Activated CD4-positive, alpha-beta T cell treated with anti-CD3 and anti-CD28 coated beads for 36 hours (primary cell): ENCODE measurements at places on chromosomes 7 and 10.

GRCh38 chr7:91263384-91264045 lies 718 bp upstream of the FZD1 start:
- peaks cover 44% of the 10 kb centered on the region for H3K27me3 ChIP-seq
- DNase-seq = peak; percentile 13
- peak overlapping the region; percentile 73 for H3K4me3 ChIP-seq
- H3K4me1 ChIP-seq = peaks cover 8% of the 10 kb centered on the region

DNA sequence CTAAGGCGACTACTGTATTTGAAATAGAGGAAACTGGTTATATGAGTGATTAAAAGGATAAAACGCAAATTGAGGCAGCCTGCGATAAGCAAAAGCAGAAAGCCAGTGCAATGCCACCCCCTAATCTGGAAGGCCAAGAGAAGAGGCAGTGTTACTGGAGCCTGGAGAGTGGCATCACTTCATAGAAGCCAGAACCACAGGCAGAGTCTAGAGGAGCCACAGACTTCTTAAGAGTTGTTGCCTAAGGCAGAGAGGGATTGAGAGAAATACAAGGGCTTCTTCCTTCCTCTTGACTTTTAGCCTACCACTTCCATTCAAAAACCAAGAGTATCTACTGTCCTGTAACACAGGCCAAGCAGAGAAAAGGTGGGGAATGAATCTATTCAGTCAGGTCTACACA lies 94.9 kb upstream of the SKAP2 start:
- no peaks in the 10 kb centered on the region for H3K36me3 ChIP-seq
- H3K4me3 ChIP-seq = no peak overlapping the region
- peaks cover 6% of the 10 kb centered on the region for H3K27me3 ChIP-seq
- H3K4me1 ChIP-seq = no peaks in the 10 kb centered on the region
- DNase-seq = no peak
- no peak overlapping the region for H3K27ac ChIP-seq

GRCh38 chr10:14296065-14296709 lies 34.5 kb downstream of the FRMD4A start:
- H3K36me3 ChIP-seq = no peaks in the 10 kb centered on the region
- peaks cover 7% of the 10 kb centered on the region for H3K27me3 ChIP-seq
- no peak overlapping the region for H3K4me3 ChIP-seq
- DNase-seq = no peak
- no peak overlapping the region for H3K27ac ChIP-seq

DNA sequence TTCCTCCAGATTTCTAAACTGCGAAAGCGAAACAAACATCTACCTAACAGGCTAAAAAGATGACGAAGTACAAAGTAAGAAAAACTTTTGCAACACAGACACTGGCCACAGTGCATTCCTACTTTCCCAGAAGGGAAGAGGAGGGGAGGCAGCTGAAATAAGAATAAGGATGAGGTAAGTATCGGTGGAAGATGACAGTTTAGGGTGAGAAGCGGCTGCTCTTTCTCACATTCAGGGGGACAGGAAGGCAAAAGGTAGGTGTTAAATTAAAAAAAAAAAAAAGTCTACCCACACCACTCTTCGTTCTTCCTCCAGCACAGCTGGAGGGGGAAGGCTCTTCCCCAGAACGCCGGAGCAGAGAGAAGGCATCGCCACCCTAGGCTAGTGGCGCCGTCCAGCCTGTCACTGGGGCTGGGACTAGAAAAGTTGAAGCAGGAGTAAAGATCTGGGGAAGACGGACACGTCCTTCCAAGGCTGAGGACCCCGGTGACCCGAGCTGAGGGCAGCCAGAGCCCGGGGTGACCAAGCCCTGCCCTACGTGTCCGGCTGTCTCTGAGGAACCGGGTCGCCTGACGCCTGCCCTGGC lies 846 bp downstream of the DNAJC1 start:
- peak overlapping the region; percentile 94 for H3K4me3 ChIP-seq
- no peaks in the 10 kb centered on the region for H3K27me3 ChIP-seq
- DNase-seq = no peak
- peaks cover 3% of the 10 kb centered on the region for H3K36me3 ChIP-seq
- H3K4me1 ChIP-seq = peaks cover 29% of the 10 kb centered on the region

- peaks cover 10% of the 10 kb centered on the region for H3K4me1 ChIP-seq
- H3K36me3 ChIP-seq = peaks cover 6% of the 10 kb centered on the region
- no peak overlapping the region for H3K4me3 ChIP-seq
Observed at GRCh38 chr7:907158-907980, 31.0 kb downstream of the GET4 start.

DNA sequence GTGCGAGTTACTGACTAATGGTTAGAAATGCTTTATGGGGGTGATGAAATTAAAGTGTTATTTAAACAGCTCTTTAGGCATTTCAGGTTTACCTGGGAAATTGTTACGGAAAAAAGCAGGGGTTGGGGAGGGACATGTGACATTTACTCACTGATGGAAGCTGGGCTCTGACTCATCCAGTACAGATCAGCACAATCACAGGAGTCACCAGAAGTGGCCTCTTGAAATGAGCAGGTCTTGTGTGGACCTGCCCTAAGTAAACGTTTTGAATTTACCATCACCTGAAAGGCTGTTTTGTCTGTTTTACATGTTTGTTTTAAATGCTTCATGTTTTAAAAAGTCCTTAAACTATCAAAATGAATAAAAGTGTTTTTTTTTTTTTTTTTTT lies 2.3 kb downstream of the GLRX3 start:
- H3K27ac ChIP-seq = peak overlapping the region; percentile 81
- peak overlapping the region; percentile 84 for H3K4me3 ChIP-seq
- H3K4me1 ChIP-seq = peaks cover 57% of the 10 kb centered on the region
- H3K36me3 ChIP-seq = peaks cover 36% of the 10 kb centered on the region
- DNase-seq = peak; percentile 58

GRCh38 chr7:79787623-79788022 lies 334.2 kb upstream of the MAGI2 start:
- H3K27me3 ChIP-seq = no peaks in the 10 kb centered on the region
- DNase-seq = no peak
- no peaks in the 10 kb centered on the region for H3K4me1 ChIP-seq
- no peaks in the 10 kb centered on the region for H3K36me3 ChIP-seq
- no peak overlapping the region for H3K4me3 ChIP-seq
- no peak overlapping the region for H3K27ac ChIP-seq

GRCh38 chr7:90968871-90969270 lies 295.4 kb upstream of the FZD1 start:
- no peaks in the 10 kb centered on the region for H3K36me3 ChIP-seq
- H3K27ac ChIP-seq = no peak overlapping the region
- H3K27me3 ChIP-seq = no peaks in the 10 kb centered on the region

DNA sequence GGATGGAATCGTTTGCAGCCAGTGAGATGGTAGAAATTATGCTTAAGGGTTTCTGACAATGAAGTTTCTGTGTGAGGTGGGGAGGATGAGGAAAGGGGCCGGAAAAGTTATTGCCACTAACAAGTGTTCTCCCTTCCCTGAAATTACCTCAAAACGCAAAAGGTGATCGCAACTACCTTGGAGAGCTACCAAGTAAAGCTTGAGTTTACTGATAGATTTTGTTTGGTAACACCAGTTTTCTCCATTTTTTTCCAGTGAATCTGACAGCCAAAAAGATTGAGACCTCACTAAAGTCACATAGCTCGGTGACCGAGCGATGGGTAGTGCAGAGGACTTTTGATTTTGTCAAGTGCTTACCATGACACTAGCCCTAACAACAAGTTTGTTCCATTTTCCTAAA lies 1.6 kb downstream of the SUV39H2 start:
- H3K4me3 ChIP-seq = peak overlapping the region; percentile 97
- H3K36me3 ChIP-seq = peaks cover 19% of the 10 kb centered on the region
- H3K4me1 ChIP-seq = peaks cover 35% of the 10 kb centered on the region
- peak overlapping the region; percentile 90 for H3K27ac ChIP-seq

GRCh38 chr7:125644109-125644508 lies 714.5 kb upstream of the POT1 start:
- no peak overlapping the region for H3K27ac ChIP-seq
- no peaks in the 10 kb centered on the region for H3K27me3 ChIP-seq
- H3K36me3 ChIP-seq = no peaks in the 10 kb centered on the region
- DNase-seq = no peak

GRCh38 chr10:10830293-10830986 lies 187.2 kb upstream of the CELF2 start:
- H3K36me3 ChIP-seq = no peaks in the 10 kb centered on the region
- H3K4me1 ChIP-seq = no peaks in the 10 kb centered on the region
- H3K27ac ChIP-seq = no peak overlapping the region
- no peak for DNase-seq
- no peak overlapping the region for H3K4me3 ChIP-seq

- H3K4me1 ChIP-seq = peaks cover 8% of the 10 kb centered on the region
- H3K36me3 ChIP-seq = no peaks in the 10 kb centered on the region
- H3K4me3 ChIP-seq = no peak overlapping the region
- no peak for DNase-seq
- no peak overlapping the region for H3K27ac ChIP-seq
Observed at GRCh38 chr10:29798921-29799690, 164.3 kb upstream of the SVIL start.

- DNase-seq = no peak
- peak overlapping the region; percentile 61 for H3K27ac ChIP-seq
- no peaks in the 10 kb centered on the region for H3K27me3 ChIP-seq
- no peak overlapping the region for H3K4me3 ChIP-seq
- peaks cover 73% of the 10 kb centered on the region for H3K4me1 ChIP-seq
Observed at GRCh38 chr7:4690953-4691856, 9.1 kb downstream of the FOXK1 start.

DNA sequence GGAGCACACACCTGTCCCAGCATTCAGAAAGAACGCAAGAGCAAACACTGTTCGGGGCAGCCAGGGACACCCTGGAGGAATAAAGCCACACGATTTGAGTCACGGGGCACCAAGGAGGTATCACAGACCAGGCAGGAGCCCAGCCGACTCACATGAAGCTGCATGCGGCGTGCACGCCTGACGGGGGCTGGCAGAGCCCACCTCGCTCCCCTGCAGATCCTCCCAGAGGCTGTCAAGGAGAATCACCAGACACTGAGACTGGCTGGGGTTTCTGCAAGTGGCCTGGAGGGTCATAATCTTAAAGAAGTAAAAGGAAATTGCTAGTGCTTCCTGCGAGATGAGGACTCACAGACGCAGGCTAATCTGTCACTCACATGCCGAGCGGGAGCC lies 61.6 kb downstream of the TCERG1L start:
- H3K4me1 ChIP-seq = no peaks in the 10 kb centered on the region
- H3K27ac ChIP-seq = no peak overlapping the region
- no peak for DNase-seq
- peaks cover 3% of the 10 kb centered on the region for H3K27me3 ChIP-seq
- no peak overlapping the region for H3K4me3 ChIP-seq

GRCh38 chr7:121054925-121055324 lies 66.4 kb downstream of the CPED1 start:
- no peaks in the 10 kb centered on the region for H3K36me3 ChIP-seq
- H3K27ac ChIP-seq = no peak overlapping the region
- H3K4me3 ChIP-seq = no peak overlapping the region
- DNase-seq = no peak
- H3K27me3 ChIP-seq = peaks cover 2% of the 10 kb centered on the region
- H3K4me1 ChIP-seq = no peaks in the 10 kb centered on the region

DNA sequence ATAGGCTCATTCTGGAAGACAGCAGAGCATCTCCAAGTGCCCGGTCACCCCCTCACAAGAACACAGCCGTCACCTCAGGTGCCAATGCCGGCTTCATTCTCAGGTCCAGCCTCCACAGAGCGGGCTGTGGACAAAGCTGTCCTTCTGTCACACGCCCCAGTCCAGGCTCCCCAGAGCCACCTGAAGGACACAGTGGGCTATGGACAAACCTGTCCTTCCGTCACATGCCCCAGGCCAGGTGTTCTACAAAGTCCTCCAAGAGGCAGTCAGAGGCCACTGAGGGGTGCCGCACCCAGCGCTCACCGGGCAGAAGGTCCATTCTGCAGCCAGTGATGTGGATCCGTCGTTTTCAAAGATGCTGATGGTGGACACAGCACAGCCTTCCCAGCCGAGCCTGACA lies 173.2 kb upstream of the PPP2R2D start:
- no peak for DNase-seq
- no peak overlapping the region for H3K4me3 ChIP-seq
- H3K36me3 ChIP-seq = no peaks in the 10 kb centered on the region
- no peak overlapping the region for H3K27ac ChIP-seq
- H3K4me1 ChIP-seq = no peaks in the 10 kb centered on the region

GRCh38 chr7:148950806-148951205 lies 66.7 kb upstream of the EZH2 start:
- no peak overlapping the region for H3K4me3 ChIP-seq
- H3K27ac ChIP-seq = no peak overlapping the region
- DNase-seq = no peak
- no peaks in the 10 kb centered on the region for H3K36me3 ChIP-seq
- H3K4me1 ChIP-seq = no peaks in the 10 kb centered on the region

DNA sequence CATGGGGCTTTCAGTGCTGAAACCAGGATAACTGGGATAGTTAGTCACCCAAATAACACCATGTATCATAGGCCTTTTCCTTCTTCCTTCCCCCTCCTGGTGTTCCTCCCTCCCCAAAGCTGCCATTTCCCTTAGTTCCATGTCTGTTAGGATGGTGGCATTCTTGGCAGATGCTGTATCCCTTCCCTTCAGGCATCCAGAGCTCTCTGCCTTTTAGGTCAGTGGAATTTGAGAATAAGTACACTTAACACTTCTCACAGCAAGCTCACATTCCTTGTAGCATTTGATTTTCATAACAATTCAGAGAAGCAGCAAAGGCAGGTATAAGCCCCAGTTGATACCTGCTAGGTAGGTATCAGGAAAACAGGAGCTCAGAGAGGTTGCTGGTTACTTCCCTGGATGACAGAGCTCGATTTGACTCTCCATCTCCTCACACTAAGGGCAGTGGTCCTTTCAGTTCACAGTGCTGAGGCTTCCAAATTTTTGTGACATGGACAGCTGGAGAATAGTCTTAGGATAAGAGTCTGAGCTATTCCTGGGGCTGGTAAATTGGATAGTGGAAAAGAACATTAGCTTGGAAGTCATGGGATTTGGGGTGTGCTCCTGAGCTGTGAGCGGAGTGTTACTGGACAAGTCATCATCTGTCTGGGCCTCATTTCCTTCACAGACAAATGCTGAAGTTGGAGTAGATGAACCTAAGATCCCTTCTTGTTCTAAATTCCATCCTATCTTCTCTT lies 108.7 kb upstream of the RHOBTB1 start:
- no peak overlapping the region for H3K4me3 ChIP-seq
- no peaks in the 10 kb centered on the region for H3K4me1 ChIP-seq
- no peaks in the 10 kb centered on the region for H3K36me3 ChIP-seq
- DNase-seq = no peak
- no peak overlapping the region for H3K27ac ChIP-seq
- H3K27me3 ChIP-seq = no peaks in the 10 kb centered on the region

- H3K4me1 ChIP-seq = peaks cover 14% of the 10 kb centered on the region
- H3K27me3 ChIP-seq = no peaks in the 10 kb centered on the region
- DNase-seq = peak; percentile 53
- peak overlapping the region; percentile 75 for H3K4me3 ChIP-seq
- H3K36me3 ChIP-seq = no peaks in the 10 kb centered on the region
Observed at GRCh38 chr10:484925-485661, 204.4 kb downstream of the DIP2C start.

DNA sequence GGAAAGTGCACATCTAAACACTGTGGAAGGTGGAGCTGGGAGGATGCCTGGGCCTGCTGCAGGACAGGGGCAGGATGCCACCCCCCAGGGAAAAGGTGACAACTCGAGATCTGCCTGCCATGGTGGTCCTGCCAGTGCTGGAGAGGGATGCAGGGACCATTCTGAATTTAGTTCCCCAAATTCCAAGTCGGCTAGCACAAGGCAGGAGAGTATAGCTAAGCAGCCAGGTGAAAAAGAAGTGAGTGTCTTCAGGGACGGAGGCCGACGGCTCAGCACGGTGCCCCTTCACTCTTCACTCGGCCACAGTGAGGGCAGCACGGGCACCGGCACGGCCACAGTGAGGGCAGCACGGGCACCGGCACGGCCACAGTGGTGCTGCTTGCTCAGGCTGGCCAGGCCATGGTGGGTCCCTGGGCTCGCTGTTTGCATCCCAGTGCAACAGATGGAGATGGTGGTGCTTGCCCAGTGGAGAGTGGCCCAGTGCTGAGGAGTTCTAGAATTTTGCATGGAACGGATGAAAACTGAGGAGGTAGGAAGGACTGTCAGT lies 161.3 kb upstream of the SHH start:
- H3K4me3 ChIP-seq = no peak overlapping the region
- H3K36me3 ChIP-seq = no peaks in the 10 kb centered on the region
- H3K27me3 ChIP-seq = peaks cover 8% of the 10 kb centered on the region
- no peak overlapping the region for H3K27ac ChIP-seq
